GF-D8 (cell line): ENCODE measurements at places on chromosomes 6 and 20.

- DNase-seq, result no peak
These were observed 25.0 kb downstream of the SLC22A1 start for GRCh38 chr6:160146454-160147145.

- DNase-seq, result no peak
These were observed 17.5 kb downstream of the PTPRA start for GRCh38 chr20:2890742-2891141.

DNA sequence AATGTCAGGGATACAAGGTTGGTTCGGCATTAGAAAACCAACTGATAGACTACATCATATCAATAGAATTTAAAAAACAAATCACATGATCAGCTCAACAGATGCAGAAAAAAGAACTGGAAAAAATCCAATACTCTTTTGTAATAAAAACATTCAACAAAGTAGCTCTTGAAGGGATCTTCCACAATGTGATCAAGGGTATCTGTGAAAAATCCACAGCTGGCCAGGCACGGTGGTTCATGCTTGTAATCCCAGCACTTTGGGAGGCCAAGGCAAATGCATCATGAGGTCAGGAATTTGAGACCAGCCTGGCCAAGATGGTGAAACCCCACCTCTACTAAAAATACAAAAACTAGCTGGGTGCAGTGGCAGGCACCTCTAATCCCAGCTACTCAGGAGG is 63.1 kb downstream of the ASCC3 start:
- DNase-seq, result no peak

- DNase-seq, result no peak
These were observed 631 bp downstream of the ULBP2 start for GRCh38 chr6:149942461-149942829.

- DNase-seq, result no peak
These were observed 125.6 kb downstream of the ARID1B start for GRCh38 chr6:156902782-156903181.

- DNase-seq, result no peak
These were observed 112.0 kb upstream of the SNX9 start for GRCh38 chr6:157711060-157711459.
